ENCODE measurements at places on chromosomes 3 and 15.

DNA sequence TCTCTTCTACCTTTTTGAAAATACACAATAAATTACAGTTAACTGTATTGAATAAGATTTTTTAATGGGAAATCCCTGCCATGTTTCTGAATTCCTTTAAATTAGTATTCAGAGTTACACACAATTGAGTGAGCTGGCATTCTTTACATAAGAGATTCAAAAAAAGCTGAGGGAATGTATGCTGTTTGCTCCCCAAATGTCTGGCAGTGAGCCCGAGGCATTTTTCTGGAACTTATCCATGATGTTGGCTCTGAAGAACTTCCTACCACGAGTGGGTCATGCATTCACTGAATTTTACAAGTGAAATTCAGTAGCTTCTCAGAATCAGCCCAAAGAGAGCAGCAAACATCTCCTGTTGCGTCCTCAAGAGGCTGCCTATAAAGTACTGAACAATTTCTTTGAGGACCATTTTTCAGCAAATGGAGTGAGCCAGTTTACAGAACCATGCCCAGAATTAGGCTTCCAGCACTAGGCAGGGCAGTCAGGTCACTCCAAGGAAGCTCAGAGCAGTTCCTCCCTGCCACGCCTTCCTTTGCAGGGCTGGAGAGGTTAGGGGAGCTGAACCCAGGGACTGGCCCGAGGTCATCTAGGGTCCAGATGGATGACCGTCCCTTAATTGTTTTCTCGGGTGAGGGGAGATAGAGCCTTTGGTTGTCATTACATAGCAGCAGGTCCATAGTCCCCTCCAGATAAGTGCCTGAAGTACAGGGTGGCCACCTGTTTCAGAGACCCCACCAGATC, 21.2 kb downstream of the GABRA5 start:
- DNase-seq, result no peak

GRCh38 chr15:38622304-38622703, 57.7 kb upstream of the RASGRP1 start:
- no peak for DNase-seq

GRCh38 chr15:30896211-30896606, 7.5 kb upstream of the FAN1 start:
- no peak for DNase-seq

GRCh38 chr3:192957441-192958021, 39.9 kb upstream of the MB21D2 start:
- DNase-seq, result no peak

- no peak for DNase-seq
These were observed 714.9 kb downstream of the OTOL1 start for GRCh38 chr3:162211470-162211869.

DNA sequence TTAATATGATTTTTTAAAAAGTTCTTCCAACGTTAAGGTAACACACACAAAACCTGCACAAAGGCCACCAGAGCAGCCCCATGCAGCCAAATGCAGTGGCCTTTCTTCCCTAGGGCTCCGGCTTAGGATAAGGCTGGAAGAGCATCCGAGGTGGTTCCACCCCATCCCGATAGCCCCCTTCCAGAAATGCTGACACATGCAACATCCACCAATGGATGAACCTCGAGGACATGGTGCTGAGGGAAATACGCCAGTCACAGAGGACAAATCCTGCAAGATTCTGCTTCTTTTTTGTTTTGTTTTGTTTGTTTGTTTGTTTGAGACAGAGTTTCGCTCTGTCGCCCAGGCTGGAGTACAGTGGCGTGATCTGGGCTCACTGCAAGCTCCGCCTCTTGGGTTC, 199.3 kb upstream of the NSMCE3 start:
- DNase-seq, result no peak
